Osteoblast (primary cell): ENCODE measurements at places on chromosomes 12 and 14.

DNA sequence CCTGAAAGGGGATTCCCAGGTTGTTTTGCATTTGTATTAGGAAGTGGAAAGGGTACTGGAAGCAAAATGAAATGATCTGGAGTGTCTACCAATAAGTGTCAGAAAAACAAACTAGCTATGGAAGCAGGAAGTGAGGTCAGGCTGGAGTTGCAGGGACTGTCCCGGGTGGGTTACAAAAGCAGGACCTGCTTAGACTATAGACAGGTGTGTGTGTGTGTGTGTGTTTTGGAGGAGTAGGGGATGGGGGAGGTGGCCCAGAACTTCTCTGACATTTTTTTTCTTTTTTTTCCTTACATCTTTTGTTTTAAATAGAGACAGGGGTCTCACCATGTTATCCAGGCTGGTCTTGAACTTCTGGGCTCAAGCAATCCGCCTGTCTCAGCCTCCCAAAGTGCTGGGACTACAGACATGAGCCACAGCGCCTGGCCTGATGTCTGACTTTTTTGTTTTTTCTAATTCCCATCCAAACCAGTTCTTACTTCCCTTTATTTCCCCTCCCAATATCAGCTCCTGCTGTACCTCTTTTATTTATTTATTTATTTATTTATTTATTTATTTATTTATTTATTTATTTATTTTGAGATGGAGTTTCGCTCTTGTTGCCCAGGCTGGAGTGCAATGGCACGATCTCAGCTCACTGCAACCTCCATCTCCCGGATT is 512 bp upstream of the RND1 start:
- no peak for DNase-seq

GRCh38 chr14:61477712-61478462 is 156.5 kb downstream of the PRKCH start:
- DNase-seq = no peak

DNA sequence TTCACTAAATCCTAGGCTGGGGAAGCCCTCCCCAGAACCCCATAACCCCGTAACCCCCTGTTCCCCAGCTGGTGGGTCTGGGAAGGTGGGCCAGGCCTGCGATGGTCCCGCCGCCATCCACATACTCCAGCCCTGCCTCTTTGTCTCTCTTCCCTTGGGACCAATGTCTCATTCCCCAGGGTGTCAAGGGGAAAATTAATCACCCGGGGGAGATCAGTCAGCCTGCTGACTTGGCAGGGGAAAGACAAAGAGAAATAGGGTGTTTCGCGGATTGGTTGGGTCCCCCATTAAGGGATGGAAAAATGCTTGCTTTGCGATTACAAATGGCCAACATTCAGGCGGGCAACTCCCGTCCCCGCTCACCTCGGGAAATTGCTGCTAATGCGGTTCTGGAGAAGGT is 60.6 kb upstream of the LHX5 start:
- no peak for DNase-seq

DNA sequence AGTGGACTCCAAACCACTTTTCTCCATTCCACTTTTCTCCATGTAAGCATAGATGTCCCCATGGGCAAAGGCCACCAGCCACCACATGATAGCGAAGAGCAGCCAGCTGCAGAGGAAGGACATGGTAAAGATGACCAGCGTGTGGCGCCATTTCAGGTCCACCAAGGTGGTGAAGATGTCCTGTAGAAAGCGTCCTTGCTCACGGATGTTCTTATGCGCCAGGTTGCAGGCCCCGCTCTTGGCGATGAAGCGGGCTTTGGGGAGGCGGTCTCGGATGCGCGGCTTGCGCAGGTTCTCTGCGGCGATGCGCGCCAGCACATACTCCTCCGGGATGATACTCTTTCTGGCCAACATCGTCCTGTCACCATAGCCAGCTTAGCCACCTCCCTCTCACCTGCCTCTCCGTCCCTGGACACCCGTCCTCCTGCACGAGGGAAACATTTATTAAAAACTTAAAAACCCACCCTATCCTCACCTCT is 1.2 kb downstream of the KCNJ8 start:
- DNase-seq = no peak

DNA sequence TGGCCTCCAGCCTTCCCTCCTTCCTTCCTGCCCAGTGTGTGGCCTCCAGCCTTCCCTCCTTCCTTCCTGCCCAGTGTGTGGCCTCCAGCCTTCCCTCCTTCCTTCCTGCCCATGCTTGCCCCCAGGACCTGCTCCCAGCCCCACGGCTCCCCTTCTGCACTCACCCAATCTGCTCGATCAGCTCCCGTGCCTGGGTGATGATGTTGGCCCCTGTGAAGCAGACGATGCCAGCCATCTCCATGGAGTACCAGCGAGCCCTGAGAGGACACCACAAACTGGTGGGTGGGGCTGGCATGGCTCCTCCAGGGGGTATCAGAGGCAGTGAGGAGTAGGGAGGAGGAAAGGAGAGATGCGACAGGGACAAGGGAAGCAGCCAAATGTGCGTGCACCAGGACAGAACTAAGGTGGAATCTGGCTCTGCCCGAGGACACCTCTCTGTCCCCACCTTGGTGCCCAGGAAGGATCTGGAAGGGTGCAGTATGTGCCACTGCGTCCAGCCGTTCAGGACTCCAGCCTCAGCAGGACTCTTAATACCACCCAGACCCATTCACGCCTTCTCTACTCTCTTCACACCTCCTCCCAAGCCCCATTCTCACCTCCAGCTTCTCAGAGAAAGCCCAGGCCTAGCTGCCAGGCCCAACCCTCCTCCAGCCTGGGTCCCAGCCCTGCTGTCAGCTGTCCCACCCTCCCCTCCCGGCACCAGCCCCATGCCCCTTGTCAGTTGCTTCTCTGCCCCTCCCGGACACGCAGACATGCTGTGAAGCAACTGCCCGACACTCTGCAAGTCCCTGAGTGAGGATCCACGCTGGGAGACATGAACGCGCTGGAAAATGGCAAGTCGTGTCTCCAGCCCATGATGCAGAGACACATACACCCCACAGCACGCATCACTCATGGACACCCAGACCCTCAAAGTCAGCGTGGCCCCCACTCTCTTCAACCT is 22.7 kb downstream of the POLE start:
- DNase-seq = no peak

GRCh38 chr12:126342866-126343265 is 1277.6 kb downstream of the AACS start:
- no peak for DNase-seq

- no peak for DNase-seq
Measured at GRCh38 chr12:6074427-6074826, 50.0 kb downstream of the VWF start.

DNA sequence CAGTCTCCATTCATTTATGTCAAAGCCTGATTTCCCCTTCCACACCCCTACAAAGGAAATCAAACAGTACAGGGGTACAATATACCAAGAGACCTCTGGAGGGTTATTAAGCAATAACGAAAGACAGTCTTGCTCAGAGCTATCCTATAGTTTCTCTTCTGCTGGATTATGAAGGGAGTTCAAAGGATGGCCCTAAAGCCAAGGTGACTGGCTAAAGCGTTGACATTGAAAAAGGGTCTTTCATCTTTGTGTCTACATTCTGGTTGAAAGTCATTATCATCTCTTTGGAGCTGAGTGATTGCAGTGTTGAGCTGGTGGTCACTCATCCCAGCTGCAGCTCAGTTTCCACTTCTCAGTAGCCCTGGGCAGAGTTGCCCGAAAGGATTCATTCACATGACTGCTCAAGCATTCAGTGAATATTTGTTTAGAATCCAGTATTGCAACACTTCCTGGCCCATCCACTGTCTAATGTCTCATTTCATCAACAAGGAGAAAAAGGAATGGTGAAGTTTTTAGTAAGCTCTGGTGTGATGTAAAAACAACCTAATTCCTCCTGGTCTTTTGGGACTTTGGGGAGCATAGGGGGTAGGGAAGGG is 19.2 kb upstream of the TBX5 start:
- no peak for DNase-seq

DNA sequence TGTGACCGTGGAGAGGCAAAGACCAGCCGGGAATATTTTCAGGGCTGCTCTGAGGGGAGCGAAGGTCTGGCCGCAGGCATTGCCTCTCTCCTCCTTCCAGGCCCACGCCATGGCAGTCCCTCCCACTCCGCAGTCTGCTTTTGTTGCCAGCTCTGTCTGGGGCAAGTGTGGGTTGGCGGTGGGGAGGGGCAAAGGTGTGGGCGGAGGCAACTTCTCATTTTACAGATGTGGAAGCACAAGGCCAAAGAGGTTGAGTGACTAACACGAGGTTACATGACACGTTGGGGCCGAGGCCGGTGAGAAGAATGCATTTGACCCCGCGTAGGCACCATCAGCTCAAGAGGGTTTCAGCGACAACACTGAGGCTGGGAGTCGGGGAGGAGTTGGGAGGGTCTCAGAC is 6.1 kb upstream of the FAIM2 start:
- peak; percentile 62 for DNase-seq

DNA sequence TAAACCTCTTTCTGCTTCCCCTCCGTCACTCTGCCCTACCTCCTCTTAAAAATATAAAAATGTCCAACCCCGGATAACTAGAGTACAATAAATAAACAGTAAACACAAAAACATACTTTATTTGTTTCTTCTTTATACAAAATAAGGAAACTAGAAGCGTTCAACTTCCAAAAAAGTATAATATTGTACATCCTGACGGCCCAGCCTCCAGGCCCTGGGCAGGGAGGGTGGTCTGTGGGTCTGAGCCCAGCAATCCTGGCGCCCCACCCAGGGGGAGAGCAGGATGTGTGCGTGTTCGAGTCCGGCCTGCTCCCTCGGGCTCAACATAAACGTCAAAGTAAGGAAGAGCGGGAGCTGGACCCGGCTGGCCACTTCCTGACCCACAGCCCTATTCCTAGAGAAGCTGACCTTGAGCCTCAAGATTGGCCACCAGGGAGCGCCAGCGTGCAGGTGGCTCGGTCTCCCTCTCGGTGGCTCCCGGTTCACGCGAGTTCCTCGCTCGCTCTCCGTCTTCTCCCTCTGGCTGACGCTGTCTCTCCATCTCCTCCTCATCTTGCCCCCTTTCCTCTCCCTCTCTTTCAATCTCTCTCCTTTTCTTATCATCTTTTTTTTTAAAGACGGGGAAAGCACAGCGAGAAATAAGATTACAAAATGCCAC is 9.4 kb downstream of the LHX5 start:
- peak; percentile 97 for DNase-seq

- no peak for DNase-seq
Measured at GRCh38 chr12:121096199-121096798, 36.4 kb upstream of the P2RX7 start.

DNA sequence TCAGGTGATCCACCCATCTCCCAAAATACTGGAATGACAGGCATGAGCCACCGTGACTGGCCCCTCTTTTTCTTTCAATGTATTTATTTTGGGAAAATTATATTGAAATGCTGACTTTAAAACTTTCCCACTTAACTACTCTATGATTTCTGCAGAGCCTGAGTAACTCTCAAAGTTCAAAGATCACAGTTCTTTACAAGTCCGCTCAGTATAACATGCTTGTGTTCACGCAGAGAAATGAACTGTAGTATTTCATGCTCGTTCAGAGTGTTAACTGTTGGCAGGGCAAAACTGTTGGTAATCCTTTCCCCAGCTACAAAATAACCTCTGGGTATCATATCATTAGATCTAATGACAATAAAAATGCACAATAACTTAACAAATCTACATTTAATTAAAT is 50.7 kb upstream of the ADAMTS20 start:
- no peak for DNase-seq

DNA sequence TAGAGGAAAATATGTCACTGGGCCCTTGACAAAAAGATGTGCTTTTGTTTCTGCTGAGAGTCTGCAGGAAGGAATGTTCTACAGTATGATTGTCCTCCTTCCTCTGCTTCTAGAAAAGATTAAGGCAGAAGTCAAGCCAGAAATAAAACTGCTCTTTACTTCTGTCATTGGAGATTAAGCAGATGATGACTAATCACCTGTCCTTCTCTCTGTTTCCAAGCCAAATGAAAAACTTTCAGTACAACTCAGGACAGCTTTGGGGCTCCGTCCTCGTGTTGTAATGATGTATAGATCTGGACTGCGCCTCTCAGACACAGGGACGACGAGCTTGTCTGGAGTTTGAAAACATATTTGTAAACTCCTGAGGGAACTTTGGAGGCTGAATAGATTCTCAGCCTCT is 159.3 kb downstream of the DYRK2 start:
- DNase-seq = no peak

DNA sequence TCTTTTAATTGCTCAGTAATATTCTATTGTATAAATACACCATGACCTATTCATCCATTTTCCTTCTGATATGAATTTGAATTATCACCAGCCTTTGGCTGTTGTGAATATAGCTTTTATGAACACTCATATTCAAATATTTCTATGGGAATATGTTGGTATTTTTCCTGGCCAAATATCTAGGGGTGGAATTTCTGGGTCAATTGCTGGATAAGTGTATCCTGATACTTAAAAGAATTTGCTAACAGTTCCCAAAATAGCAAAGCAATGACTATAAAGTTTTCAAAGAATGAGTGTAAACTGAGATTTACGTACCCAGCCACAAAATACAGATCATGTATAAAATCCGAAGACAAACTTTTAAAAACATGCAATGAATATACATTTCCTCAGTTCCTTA is 148.7 kb upstream of the CLEC14A start:
- DNase-seq = no peak

GRCh38 chr12:69885658-69886057 is 60.6 kb downstream of the MYRFL start:
- DNase-seq = no peak

DNA sequence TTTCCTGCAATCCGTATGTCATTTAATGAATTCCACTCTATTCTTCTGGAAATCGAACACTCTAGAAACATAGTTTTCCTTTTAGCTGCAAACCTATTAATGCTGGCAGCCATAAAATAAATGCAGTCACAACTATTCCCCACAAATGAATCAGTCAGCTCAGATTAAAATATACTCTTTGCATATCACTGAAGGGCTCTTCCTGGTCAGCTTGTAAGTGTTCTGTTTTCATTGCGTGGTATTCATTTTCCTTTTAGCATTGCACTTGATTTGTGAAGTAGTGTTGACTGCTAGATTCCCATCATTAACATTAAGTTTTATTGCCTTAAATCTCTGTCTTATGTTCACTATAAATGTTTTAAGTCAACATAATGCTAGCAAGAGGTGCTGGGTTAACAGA is 685.9 kb downstream of the DIO2 start:
- DNase-seq = no peak

- peak; percentile 27 for DNase-seq
Measured at GRCh38 chr14:24817212-24818057, 183.4 kb upstream of the GZMB start.

- no peak for DNase-seq
Measured at GRCh38 chr12:105449431-105449830, 118.9 kb downstream of the C12orf75 start.

DNA sequence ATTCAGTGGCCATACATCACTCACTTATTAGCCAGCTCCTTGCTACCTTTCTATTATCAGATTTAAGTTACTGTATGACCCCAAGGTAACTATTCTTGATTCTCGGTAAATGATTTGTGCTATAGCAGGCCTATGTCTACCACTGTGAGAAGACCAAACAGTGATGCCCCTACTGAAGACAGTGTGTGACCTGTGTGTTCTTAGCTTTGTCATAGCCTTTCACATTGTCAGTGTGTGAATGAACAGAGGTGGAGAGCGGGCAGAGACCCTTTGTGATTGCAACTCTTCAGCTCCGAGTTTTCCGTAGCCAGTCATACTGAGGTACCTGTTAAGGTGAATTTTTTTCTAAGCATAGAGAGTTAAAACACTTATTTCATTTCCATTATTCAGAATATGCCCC is 294.0 kb downstream of the LRFN5 start:
- DNase-seq = no peak
